AG04449 (cell line): ENCODE measurements at places on chromosomes 11 and 22.

DNA sequence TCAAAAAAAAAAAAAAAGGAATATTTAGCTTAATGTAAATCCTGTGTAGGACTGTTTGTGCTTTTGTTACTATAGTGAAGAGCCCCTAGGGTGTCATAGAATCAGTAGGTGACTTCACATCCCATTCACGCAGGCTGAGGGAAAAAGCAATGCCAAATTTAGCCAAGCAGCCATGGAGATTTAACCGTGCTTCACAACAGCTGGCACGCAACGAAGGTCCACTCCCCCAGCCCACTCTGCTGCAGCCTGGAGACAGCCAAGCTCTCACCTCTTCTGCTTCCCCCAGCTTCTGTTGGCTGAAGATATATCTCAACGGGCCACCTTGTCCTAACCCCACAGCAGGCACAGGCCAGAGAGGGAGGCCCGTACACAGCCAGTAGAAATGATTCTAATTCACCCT, 78.8 kb upstream of the BID start:
- no peak for DNase-seq

DNA sequence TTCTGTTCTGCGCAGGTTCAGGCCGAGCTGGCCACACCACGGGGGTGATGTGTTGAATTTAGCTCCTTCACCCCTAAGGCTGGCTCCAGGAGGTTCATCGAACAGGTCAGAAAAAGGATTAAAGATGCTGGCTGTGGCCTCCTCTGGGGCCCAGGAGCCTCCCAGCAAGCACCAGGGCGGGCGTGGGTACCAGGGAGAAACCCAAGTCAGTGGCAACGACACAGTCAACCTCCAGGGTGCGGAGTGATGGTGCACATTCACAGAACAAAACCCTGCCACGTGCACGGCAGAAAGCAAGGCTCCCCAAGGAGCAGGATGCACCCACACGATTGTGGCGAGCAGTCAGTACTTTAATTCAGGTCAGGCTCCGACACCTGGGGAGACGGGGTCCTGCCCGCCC, 10.8 kb downstream of the C11orf24 start:
- DNase-seq = no peak

DNA sequence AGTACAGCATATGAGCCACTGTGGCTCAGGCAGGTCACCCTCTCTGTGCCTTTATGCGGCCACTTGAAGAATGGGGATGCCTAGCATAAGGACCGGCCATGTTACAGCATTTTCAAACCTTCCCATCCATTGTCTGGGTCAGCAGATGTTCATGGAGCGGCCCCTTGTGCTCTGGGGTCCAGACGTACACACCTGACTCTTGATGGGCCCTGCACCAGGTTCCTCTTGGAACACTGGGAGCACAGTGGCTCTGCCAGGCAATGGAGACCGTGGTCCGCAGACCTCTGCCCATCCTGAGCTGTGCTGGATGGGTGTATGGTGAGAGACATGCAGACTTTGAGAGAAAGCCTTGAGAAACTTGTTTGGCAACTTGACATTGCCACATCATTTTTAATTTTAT, 9.8 kb downstream of the PRDM11 start:
- no peak for DNase-seq

DNA sequence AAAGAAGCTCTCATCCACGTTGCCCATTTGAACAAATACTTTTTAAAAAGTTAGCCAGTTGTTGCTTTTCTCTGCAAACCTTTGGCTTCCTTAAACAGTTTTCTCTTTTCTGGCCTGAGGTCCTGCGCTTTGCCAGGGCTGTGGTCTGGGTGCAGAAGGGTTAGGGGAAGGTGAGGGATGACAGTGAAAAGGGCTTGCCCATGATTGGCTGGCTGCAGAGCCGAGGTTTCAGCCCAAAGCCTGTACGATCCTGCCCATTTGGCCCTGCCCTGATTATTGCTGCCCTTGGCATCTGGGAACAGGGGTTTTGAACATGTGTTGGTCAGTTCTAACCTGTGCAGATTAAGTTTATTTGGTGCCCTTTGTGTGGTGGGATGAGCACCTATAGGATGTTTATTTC, 1.5 kb downstream of the INCENP start:
- no peak for DNase-seq

DNA sequence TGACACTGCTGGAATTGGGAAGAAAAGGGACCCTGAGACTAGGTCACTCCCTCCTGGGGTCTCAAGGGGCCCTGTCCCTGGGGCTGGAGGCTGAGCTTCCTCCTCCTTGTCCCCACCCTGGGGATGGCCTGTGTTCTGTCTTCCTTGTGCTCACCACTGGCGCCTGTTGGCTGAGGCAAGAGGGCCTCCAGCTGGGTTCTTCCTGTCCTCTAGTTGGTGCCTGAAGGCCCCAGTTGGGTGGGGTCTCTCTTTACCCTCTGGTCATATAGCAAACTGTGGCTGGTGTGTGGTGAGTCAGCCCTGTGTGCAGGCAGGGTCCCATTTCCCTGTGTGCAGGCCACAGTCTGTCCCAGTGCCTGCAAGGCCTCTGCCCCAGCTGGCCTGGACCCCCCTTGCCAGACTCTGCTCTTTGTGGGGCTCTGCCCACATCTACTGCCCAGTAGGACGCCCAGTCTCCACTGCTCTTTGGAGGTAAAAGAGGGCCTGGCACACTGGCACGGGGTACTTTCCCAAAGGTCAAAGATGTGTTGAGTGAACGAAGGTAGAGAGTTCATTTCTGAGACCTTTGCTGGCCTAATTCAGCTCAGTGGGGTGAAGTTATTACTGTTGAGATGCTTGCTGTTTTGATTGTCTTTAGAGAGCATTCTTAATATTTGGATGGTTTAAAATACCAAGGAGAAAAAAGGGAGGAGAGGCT, 55.1 kb upstream of the CLDN5 start:
- DNase-seq = no peak

- DNase-seq = no peak
Measured at GRCh38 chr22:20111045-20111688, 4.7 kb upstream of the RANBP1 start.

GRCh38 chr11:42770444-42771065, 541.2 kb upstream of the API5 start:
- no peak for DNase-seq

GRCh38 chr11:78926633-78927338, 352.1 kb upstream of the NARS2 start:
- peak; percentile 0 for DNase-seq

- DNase-seq = no peak
Measured at GRCh38 chr11:86594746-86595145, 77.7 kb downstream of the ME3 start.

DNA sequence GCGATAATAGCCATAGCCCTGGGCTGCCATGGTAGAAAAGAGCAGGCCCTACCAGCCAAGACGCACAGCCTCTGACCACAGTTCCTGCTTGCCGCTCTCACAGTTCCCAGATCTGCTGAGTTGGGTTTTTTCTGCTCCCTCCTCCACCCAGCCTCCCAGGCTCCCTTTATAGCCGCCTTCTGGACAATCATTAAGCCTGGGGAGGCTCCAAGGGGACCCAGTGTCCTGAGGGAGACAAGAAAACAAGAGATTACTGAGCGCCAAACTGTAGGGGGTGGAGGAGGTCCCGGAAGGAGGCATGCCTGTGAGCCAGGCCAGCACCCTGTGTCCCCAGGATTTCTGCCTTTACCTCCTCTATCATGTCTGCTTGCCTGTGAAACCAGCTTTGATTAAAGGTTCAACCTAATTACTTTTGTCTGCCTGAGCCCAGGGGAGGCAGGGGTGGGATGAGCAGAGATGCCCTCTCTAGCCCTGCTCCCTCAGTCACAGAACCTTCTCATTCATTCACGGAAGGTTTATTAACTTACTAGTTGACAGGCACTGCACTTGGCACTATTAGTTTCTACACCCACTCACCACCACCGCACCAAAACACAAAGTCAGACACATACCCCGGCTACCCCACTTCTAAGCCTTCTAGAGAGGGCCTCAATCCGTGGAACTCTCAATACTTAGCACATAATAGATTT, 1.2 kb downstream of the SLC37A4 start:
- no peak for DNase-seq

DNA sequence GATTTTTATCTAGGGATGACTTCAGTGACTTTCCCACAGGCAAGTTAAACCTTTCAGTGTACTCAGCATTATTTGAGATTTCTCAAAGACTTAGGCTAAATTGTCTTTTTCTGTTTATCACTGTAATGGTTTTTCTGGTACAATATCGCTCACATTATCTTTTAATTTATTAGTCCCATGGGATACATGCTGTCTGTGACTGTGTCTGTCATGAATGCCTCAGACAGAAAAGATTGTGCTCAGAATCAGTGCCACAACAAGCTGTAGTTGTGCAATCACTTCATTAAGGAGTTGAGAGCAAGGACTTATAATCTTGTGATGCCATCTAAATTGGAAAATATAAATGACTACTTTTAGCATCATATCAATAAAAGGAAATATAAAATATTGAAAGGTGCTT, 2374.2 kb upstream of the RAG2 start:
- no peak for DNase-seq

- DNase-seq = no peak
Measured at GRCh38 chr22:31628362-31628761, 33.7 kb downstream of the PISD start.

- DNase-seq = no peak
Measured at GRCh38 chr11:117759305-117759704, 37.7 kb downstream of the DSCAML1 start.

GRCh38 chr11:14079011-14079410, 116.5 kb downstream of the SPON1 start:
- no peak for DNase-seq

DNA sequence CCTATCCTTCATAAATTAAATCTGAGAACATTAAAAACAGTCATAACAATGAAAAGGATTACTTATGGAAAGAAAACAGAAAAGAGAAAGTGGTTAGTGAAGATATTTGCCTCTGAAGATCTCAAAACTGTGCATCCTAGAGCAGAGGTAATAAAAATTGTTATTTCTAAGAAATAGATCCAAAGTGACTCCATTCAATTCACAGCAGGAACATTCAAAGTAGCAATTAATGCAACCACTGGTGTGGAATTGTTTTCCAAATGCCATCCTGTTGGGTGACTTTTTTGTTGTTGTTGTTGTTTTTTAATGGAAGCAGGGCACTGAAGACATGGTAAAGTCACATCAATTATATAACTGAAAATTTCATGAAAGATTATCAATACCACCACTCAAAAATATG, 1139.5 kb upstream of the CCDC90B start:
- no peak for DNase-seq

- no peak for DNase-seq
Measured at GRCh38 chr11:16883174-16883573, 131.0 kb downstream of the PLEKHA7 start.

- no peak for DNase-seq
Measured at GRCh38 chr22:20758688-20759087, 15.2 kb upstream of the SERPIND1 start.

GRCh38 chr11:71423181-71423790, 24.9 kb downstream of the DHCR7 start:
- no peak for DNase-seq

DNA sequence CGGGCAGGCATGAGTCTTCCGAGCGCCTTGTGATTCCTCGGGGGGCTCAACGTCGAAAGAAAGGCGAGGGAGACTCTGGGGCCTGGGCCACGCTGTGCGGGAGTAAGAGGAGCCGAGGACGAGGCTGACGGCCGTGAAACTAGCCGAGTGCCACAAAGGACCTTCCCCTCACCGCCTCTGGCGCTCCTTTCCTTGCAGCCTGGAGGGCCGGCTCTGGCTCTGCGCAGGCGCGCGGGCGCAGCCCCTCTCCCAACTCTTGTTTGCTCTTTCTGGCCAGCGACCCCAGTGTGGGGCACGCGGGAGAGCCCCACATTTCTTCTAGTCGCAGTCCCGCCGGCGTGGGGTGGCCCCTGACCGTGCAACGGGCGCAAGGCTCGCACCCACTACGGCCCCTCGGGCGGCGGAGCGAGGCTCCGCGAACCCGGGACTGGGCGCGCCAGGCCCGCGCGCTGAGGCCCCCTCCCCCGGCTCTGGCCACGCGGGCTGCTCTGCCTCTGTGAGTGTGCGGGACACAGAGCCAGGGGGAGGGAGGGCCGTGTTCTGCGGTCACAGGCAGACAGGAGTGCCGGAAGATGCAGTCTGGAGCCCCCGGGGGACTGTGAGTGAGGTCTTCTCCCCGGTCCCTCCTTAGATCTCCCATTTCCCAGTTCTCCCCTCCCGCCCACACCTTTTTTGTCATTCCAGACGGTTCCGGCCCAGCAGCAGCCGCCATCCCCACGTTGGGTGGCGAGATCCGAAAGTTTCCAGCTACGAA, 1.0 kb upstream of the TOB2 start:
- DNase-seq = no peak

- peak; percentile 59 for DNase-seq
Measured at GRCh38 chr22:36659762-36660509, 43.6 kb downstream of the CACNG2 start.

DNA sequence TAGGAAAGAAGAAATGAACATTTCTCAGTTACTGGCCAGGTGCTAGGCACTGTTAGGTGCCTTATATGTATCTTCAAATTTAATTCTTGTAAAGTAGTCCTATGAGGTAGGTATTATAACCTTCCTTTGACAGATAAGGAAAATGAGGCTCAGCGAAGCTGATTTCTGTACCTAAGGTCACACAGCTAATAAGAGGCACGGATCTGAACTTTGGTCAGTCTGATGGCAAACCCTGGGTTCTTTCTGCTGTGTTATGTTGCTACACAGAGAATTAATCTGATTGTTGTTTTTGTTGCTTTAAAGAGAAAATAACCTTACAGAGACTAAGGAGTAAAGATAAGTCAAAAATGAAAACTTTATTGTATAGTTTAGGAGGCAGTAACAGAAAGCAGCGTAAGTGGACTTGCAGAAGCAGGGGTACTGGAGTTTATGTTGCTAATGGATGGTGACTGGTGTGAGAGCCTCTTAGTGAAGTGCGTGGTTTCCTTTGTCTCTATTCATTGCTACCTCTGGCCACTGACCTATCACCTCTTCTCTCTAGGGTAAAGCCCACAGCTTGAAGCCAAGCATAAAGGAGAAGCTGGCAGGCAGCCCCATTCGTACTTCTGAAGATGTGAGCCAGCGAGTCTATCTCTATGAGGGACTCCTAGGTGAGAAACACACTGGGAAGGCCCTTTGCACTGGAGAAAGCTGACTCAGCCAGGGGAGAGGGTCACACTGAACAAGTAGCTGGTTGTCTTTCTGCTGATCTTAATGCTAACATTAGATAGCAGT, 38.3 kb downstream of the MADD start:
- DNase-seq = no peak
